Spinal cord (tissue), 10 donors: ENCODE measurements at places on chromosomes 1 and 21. TPM values are rescaled to one million over a fixed set of nuclear protein-coding genes. Genes with fewer than 3 reads are reported as not detected.

- DNase-seq: no peak
Measured at GRCh38 chr1:77021732-77022131, 154.5 kb downstream of the ST6GALNAC5 start.

DNA sequence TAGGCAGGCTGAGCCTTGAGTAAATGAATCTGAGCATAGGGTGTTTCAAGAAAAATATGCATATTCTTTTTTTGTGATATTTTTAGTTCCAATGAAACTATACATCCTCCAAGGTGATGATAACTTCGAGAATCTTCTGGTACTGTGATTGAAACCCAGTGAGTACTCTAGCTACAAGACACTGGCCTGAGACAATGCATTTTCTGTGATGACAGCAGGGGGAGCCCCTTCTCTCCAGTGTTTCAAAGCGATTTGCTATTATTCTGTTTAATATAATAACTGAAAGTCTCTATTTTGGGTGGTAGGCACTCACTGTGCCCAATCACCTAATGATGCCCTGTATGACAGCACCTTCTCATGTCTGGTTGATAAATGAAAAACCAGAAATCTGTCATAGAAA is 12.1 kb downstream of the IRF2BP2 start:
- DNase-seq: no peak

DNA sequence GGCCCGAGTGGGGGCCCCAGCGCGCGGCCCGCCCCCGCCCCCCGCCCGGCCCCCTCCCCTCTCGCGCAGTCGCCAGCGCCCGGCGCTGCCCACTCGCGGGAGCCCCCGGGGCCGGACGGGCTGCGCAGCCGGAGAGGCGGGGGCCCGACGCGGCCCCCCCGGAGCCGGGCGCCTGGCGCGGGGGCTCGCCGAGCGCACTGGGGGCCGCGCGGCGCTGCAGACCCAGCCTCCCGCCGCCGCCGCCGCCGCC is 146 bp upstream of the ZNF362 start:
- DNase-seq: no peak

The HAO2 gene
- total RNA-seq: not detected

- no peak for DNase-seq
Measured at GRCh38 chr1:175195281-175195680, 2.7 kb upstream of the KIAA0040 start.

The C1orf53 gene
- total RNA-seq: 2.4 TPM

GRCh38 chr1:241730031-241730430 is 78.0 kb downstream of the WDR64 start:
- no peak for DNase-seq

The CFH gene
- total RNA-seq: 183 TPM

- no peak for DNase-seq
Measured at GRCh38 chr1:201376107-201376463, 1.4 kb downstream of the TNNT2 start.

GRCh38 chr1:90969241-90969640 is 52.6 kb downstream of the ZNF644 start:
- no peak for DNase-seq

The LRRC41 gene
- 44.6 TPM for total RNA-seq

DNA sequence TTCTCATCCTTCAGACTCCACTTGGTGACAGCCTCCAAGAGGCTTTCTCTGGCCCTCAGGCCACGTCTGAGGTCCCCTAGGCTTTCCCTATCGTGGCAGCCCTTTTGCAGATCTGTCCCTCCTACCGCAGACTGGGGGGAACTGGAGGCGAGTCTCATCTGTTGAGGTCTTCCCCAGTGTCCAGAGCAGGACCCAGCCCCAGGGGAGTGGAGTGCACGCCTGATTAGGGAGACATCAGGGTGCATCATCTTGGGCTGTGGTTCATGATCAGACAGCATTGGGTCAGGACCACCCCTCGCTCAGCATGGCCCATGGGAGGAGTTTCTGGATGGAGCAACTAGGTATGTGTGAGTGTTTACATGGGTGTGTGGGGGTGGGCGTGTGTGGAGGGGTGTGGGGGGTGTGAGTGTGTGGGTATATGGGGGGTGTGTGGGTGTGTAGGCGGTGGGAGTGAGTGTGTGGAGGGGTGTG is 8.5 kb upstream of the MATN1 start:
- DNase-seq: no peak

The SLC9C2 gene
- 1.3 TPM for total RNA-seq

DNA sequence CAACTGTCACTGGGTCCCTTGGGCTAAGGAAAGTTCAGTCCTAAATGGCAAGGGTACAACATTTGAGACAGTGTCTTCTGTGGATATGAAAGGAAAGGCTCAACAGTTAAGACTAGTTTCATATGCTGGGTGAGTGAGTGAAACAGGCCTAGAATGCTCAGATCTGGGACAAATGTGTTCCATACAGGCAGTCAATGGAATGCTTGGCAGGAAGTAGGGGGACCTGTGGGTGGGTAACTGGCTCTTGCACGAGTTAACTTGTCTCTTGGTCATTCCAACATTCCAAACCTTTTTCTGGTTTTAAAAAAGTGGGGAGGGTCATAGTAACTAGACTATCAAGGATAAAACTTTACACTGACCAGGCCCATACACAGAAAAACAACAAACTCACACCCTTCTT is 17.8 kb upstream of the ADAM30 start:
- DNase-seq: no peak

The LAMC1 gene
- total RNA-seq: 170 TPM

The APCS gene
- total RNA-seq: not detected

GRCh38 chr1:29752141-29752540 is 515.8 kb downstream of the PTPRU start:
- no peak for DNase-seq

DNA sequence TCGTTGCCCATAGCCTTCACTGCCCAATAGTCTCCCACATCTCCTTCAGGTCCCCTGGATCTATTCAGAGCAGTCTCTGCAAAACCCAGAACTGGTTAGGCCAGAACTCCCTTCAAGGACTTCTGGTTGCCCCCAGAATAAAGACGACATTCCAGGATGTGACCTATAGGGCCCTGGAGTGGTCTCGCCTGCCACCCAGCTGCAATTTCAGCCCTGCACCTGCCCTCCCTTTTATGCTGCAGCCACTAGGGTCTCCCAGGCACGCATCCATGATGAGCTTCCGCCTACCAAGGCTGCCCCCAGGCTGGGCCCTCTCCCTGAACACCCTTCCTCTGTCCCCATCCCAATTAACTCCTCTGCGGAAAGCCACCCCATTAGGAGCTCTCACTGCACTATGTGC is 7.2 kb upstream of the TSPEAR start:
- no peak for DNase-seq

GRCh38 chr1:167099851-167100250 is 6.0 kb downstream of the STYXL2 start:
- no peak for DNase-seq

GRCh38 chr1:147625362-147625995 is 44.8 kb downstream of the ACP6 start:
- no peak for DNase-seq

The TDRD10 gene
- 1.4 TPM for total RNA-seq

- no peak for DNase-seq
Measured at GRCh38 chr1:153968000-153968363, 280 bp downstream of the CREB3L4 start.

DNA sequence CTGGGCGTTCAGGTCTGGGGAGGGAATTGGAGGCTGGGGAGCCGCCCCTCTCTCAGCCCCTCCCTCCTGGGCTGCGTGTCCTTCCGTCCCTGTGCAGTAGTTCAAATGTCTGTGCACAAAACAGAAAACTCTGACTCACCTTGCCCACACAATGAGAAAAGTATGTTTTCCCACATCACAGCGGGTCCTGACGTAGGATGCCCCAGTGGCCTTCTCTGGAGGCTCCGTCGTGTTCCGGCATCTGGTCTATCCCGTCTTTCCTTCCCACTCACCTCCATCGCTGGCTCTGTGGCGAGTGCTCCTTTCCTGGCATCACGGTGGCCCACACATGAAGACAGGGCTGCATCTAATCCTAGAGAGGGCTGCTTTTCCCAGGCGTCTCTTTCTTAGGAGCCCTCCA is 224.0 kb downstream of the KAZN start:
- DNase-seq: no peak

The ZMYND12 gene
- total RNA-seq: 1.3 TPM

The PODN gene
- total RNA-seq: 4.2 TPM

- no peak for DNase-seq
Measured at GRCh38 chr1:196590959-196591358, 17.3 kb downstream of the KCNT2 start.

The RIMS3 gene
- total RNA-seq: 14.1 TPM

DNA sequence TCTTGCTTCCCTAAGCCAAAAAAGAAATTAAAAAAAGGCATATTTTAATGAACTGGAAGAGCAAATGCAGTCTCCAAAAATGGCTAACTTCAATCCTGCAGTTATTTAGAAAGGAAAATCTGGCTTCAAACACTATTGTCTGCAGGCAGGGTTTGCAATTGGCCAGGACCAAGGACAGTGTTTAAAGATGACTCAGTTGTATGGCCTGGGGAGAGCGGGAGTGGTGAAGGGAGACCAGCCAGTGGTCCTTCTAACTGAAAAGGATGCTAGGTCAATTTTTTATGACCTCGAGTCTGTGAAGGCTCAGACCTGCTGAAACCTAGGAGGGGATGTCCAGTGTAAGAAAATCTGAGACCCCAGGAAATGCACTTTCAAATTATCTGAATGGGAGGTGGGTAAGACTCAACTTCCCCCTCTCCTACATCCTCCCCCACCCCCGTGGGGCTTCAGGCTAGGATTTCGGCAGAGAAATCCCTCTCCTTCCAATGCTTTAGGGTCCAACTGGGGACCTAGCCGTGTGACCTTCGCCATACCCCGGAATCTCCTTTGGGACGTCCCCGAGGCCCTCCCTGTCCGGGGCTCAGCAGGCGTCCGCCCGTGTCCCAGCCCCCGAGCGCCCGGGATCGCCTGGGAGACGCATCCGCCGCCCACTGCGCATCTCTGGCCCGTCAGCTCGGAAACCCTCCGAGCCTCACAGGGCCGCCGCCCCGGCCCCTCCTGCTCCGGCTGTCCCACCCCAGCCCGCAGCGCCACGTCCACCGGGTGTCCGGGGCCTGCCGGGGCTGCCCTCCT is 602 bp upstream of the RIMKLA start:
- DNase-seq: no peak

- no peak for DNase-seq
Measured at GRCh38 chr1:58165073-58165472, 381.5 kb downstream of the OMA1 start.

- DNase-seq: no peak
Measured at GRCh38 chr1:36352125-36352909, 28.9 kb upstream of the EVA1B start.

DNA sequence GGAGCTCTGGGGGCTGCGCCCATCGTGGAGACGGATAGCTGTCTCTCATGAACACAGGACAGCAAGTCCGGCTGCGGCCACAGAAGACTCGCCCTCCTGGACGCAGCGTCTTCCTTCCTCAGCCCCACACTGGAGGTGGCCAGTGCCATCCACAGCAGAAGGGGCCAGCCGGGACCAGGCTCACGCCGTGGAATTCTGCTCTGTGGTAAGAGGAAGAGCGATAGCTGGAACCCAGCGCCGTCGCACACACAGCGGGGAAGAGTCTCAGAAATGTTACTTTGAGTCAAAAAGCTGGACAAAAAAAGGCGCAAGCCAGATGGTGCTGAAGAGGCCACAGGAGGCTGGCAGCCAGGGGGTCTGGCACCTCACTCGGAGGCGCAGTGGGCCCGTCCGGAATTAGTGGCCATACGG is 113.9 kb upstream of the COL6A1 start:
- DNase-seq: no peak

The GREM2 gene
- 1.3 TPM for total RNA-seq

DNA sequence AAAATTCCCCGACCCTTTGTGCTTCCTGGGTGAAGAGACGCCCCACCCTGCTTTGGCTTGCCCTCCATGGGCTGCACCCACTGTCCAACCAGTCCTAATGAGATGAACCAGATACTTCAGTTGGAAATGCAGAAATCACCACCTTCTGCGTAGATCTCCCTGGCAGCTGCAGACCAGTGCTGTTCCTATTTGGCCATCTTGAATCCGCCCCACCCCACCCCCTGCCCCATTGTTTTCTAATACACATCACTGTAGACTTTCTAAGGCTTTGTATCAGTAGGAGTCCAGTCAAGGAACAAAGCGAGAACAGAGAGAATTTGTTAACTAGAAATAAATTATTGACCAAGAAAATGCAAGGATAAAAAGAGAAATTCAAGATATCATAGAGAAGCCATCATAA is 178.2 kb downstream of the KCNK2 start:
- no peak for DNase-seq

GRCh38 chr1:157278383-157279137 is 140.4 kb upstream of the ETV3 start:
- no peak for DNase-seq

The RPS8 gene
- 744 TPM for total RNA-seq

- peak; percentile 38 for DNase-seq
Measured at GRCh38 chr1:85463731-85464496, 1.0 kb downstream of the DDAH1 start.

The SAMD13 gene
- 6.5 TPM for total RNA-seq

GRCh38 chr1:94061513-94062443 is 59.2 kb downstream of the ABCA4 start:
- DNase-seq: no peak

The PAQR6 gene
- total RNA-seq: 43.1 TPM

GRCh38 chr21:33684923-33685560 is 42.7 kb downstream of the ITSN1 start:
- no peak for DNase-seq

GRCh38 chr21:28127175-28127785 is 865.4 kb downstream of the LTN1 start:
- DNase-seq: no peak
